ENCODE measurements at places on chromosomes 4 and X.
A peak's percentile ranks its signal among the peaks of the same experiment; 100 is the strongest.

- DNase-seq: no peak
Observed at GRCh38 chrX:40465735-40466551, 114.8 kb upstream of the ATP6AP2 start.

DNA sequence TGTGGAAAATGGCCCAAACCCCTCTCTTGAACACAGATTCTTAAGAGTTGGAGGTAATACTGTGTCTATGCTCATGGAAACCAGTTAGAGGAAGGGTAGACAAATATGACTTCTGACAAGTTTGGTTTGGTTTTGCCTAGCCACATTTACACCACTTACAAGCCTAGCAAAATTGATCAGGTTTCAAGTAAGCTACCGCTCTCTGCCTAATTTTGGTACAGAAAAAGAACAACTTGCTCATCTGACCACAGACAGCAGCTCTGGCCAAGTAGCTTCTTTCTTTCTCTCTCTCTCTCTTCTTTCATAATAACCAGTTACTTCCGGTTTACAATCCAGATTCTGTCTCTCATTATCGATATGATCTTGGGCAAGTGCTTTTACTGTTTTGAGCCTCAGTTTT is 260.0 kb downstream of the GLUD2 start:
- DNase-seq: peak; percentile 2

- DNase-seq: no peak
Observed at GRCh38 chr4:20043991-20044390, 207.7 kb upstream of the SLIT2 start.

DNA sequence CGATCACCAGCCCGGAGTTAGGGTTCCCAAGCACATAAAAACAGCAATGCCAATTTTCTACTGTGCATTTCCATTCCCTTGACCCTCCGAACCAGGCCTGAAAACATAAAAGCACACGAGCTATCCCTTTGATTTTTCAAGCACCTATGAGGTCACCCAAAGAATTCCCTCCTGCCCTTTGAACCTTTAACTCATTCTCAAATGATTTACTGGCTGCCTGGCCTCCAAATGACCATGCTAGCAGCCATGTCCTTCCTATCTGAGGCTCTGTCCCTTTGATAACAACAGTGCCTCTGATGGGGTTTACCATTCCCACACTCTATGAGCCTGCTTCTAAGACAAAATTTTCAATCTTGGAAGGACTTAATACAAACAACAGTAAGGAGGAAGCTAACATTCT is 15.2 kb downstream of the SHROOM4 start:
- no peak for DNase-seq

- no peak for DNase-seq
Observed at GRCh38 chr4:141826260-141826659, 189.9 kb downstream of the IL15 start.

DNA sequence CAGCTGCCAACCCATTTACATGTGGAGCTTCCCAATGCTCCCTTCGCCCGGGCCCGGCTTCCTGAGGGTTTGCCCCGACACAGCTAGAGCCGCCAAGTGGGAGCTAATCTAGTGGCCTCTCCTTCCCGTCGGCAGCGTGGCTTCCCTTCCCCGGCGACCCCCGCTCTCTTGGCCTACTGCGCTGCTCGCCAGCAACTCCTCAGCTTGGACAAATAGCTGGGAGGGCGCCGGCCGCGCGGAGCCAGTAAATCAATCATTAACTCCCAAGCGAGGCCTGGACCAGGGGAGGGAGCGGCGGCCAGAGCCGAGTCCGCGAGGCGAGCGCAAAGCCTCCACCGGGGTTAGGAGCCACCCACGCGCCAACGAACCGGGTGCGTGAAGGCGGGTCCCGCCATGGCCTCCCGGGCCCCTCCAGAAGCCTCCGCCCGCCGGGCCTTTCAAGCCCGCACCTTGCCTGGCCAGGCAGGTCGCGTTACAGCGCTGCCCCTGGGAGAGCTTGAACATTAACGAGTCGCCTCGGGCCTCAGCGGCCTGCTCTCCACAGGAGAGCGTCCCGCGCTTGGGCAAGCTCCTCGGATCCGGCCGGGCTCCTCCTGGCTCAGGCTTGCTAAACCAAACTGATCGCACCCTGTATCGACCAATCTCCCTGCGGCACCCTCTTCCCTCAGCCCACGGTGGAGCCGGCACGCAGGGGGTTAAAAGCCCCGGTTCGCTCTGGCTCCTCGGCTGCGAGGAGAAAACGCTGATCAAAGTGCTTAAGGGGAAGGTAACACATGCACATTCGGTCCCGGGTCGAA is 10.6 kb upstream of the BCOR start:
- DNase-seq: no peak

DNA sequence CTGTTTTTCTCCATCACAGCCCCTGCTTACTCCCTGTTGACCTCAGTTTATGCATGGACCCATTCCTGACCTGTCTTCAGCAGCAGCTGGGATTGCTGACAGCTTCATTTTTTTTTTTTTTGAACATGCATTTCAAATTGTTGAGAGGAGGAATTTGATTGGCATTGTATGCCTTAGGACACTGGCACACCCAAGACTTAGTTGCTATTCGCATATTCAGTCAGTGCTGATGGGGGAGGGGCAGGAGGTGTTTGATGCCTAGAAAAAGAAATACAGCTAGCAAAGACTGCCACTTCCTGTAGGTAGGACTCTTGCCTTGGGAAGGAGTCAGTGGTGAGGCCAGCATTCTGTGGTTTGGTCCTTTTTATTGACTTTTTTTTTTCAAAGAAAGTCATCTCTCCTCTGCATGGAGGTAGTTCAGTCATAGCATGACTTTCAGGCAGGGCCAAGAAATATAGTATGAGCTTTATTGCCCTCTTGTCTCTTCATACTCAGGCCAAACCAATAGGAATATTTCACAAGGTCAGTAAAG is 33.6 kb upstream of the XK start:
- DNase-seq: no peak

DNA sequence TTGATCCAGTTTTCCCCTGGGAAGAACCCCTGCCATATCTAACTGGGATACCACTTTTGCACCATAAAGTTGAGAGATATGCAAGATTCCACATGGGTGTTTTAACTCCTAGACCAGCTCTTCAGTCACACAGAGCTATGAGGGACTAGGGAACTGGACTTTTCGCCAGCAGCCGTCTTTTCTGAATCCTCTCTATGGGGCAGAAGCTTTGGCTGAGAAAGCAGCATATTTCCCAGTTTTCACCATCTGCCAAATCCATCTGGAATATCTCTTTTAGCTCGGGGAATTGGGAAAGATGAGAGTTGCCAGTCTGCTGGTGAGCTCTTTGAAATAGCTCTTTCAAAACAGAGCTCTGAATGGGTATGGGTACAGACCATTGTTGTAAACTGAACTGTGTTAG is 20.9 kb downstream of the APOOL start:
- no peak for DNase-seq

DNA sequence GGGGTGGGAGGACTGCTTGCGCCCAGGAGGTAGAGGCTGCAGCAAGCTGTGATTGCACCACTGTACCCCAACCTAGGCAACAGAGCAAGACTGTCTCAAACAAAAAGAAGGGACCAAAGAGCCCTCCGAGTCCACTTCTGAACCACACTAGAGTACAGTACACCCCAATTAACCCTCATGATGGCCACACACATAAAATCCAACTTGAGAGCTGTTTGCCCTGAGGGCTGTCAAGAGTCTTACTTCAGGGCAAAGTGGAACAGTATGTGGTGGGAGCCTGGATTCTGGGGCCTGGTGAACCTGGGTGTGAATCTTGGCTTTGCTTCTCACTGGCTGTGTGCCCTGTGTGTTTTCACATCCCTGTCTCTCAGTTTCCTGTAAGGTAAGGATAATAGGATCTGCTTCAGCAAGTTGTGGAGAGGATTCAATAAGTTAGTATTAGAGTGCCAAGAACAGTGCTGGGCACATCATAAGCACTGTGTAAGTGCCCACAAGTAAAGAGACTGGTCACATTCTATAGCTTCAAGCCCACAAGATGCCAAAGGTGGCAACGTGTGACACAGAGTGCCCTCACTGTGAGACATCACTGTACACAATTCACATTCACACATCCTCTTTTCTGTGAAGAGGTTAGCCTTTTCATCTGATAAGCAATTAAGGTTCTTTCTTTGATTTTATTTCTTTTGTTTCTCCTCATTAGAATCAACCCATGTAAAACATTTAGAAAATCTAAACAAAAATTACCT is 52.1 kb downstream of the LEF1 start:
- no peak for DNase-seq

DNA sequence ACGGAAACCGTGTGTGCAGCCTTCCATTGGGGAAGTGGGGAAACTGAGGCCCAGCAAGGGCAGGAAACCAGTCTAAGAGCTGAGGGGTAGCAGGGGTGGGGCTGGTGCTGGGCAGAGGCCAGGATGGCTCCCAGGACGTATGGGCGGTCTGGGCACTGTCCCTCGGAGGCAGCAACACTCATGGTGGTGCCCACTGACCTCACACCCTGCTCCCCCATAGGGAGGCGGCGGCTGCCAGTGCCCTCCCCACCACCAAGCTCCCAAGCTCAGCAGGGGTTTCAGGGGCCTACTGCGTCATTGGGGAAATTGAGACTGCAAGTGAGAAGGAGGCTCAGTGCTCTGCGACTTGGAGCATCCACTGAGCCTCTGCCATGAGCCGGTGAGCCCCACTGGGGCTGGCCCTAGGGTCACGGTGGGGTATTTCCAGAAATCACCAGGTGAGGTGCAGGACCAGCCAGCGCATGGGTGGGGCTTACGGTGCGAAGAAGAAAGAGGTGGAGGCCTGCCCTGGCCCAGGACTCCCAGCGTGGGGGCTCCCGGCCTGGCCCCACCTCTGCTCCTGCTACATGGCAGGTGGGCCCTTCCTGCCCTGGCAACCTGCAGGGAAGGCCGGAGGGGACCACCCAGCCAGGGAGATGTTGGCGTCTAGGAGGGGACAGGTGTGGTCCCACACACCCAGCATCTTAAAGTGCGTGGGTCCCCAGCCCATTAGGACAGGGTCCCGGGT is 915 bp downstream of the MSANTD1 start:
- DNase-seq: no peak

- DNase-seq: peak; percentile 55
Observed at GRCh38 chr4:19005211-19005610, 983.7 kb upstream of the LCORL start.

GRCh38 chr4:25860586-25861279 is 2.1 kb downstream of the SEL1L3 start:
- DNase-seq: no peak

DNA sequence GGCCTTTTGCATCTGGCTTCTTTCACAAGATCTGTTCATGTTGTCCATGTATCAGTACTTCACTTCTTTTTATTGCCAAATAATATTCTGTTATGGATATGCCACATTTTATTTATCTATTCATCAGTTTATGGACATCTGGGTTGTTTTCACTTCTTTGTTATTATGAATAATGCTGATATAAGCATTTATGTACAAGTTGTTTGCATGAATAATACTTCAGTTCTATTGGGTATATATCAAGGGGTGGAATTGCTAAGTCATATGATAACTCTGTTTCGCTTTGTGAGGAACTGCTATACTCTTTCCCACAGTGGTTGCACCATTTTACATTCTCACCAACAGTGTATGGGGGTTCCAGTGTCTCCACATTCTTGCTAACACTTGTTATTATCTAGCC is 190.4 kb downstream of the RBMX2 start:
- DNase-seq: no peak

DNA sequence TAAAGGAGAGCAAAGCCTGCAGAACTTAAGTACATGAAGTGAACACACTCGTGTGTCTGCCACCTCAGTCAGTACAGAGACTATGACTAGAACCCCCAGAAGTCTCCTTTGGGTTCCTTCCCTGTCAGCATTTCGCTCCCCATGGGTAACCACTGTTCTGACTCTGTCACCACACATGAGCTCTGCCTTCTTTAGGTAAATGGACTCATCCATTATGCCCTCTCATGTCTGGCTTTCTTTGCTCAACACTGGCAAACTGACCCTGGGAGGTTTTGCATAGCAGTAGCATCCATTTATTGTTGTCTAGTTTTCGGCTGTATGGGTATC is 38.5 kb downstream of the TBC1D14 start:
- no peak for DNase-seq

All from non-pigmented ciliary epithelial cell (primary cell).